ENCODE measurements at places on chromosomes 5 and 9.

- DNase-seq, result peak; percentile 61
Measured at GRCh38 chr5:160105686-160106360, 13.4 kb downstream of the PWWP2A start.

DNA sequence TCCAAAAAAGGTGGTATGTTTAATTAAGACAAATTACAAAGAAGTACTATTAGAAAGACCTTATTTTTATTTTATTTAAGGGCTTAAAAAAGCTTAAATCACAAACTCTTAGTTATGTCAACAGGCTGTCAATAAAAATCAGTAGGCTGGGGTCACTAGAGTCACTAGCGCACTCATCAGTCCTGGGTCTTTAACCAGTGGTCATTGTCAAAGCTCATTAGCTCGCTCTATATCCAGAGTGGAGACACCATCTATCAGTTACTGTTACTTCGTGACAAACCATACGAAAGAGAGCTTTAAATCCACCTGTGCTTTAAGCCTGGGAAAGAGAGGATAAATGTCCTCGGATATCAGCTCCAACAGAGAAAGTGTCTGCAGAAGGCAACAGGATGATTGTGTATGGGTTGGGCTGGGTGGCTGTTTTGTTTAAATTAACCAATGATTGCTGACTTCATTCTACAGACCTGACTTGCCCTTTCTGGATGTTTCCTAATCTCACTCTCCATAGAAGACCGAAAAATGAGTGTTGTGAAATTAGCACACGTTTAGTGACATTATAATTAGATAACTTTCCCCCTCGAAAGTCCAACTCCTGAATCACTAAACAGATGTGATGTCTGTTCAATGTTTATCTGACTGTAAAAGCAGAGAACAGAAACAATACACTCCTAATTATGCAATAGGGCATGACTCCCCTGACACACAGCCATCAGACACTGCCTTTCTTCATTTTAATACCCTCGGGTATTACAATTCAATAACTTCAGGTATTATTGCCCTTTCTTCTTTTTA lies 123.6 kb upstream of the TNPO1 start:
- DNase-seq, result no peak

DNA sequence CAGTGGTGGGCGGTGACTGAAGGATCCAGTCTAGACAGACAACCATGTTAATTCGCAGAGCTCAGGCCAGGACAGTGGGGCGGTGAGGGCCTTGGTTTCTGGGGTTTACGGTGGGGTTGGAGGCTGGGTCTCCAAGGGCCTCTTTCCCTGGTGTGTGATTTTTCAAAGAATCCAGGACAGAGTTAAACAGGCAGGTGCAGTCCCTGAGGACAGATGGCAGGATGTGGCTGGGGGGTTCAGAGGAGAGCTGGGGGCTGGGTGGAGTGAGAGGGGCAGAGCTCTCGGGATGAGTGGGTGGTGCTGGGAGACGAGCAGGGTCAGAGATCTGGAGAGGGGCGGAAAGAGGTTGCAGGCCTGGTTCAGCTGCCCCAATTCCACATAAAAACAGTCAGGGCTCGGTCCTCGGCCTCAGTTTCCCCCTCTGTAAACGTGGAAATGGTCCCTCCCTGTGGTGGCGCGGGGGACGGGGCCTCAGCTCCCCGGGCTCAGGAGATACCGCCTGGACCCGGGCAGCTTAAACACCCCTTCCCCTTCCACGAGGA lies 145.9 kb downstream of the GAPVD1 start:
- no peak for DNase-seq

- no peak for DNase-seq
Measured at GRCh38 chr9:116646661-116647514, 40.2 kb upstream of the TRIM32 start.

DNA sequence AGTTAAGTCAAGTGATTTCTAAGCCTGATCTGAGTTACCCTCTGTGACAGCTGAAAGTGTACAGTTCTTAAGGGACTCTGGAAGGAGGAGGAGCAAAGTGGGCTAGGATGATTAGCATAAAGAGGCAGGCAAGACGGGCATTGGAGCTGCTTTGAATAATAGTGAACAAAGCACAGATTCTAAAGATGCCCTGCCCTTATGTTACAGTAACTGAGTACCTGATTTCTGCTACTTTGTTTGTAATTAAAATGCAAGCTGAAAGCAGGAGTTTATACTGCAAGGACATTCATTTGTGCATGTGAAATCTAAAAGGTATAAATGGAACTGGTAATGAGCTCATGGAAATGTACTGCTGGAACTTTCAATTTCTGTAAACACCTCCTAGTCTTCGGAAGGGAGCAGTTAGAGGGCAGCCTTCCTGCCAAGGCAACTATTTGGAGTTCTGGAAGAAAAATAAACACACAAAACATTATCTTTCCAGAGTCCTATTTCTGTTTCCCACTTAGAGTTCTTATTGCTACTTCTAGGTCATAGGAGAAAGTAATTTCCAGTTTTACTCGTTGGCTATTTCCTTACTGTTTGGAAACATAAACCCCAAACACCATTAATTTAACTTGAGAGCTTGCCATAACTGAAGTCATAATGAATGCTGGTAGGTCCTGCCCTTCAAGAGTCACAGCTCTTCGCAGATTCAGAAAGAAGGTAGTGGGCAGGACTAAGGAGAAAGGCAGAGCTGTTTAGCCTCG lies at the start of gene RANBP3L:
Gene RANBP3L, minus strand, starts transcription at position 45 of the 746 bp plus-strand sequence. CDS start 486 bp downstream, outside the sequence.
- no peak for DNase-seq

GRCh38 chr5:65883461-65883860 lies 42.9 kb upstream of the ERBIN start:
- no peak for DNase-seq

- DNase-seq, result peak; percentile 58
Measured at GRCh38 chr9:89555451-89556375, 49.1 kb upstream of the GADD45G start.

GRCh38 chr5:159097784-159098602 lies 1.7 kb downstream of the EBF1 start:
- no peak for DNase-seq

- no peak for DNase-seq
Measured at GRCh38 chr9:116608064-116608463, 79.0 kb upstream of the TRIM32 start.

DNA sequence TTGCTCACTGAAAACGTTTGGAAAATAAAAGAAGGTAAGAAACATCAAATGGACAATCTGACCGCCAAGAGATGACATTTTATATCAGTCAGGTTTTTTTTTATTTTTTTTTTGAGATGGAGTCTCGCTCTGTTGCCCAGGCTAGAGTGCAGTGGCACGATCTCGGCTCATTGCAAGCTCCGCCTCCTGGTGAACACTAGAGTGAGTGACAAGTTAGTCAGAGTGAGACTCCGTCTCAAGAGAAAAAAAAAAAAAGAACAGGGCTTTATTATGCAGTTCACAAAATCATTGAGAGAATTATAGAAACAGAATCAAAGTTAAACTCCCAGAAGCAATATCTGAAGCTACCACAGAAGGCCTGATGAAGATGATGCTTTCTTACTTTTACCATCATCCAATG lies 70.1 kb downstream of the DTWD2 start:
- no peak for DNase-seq

GRCh38 chr5:1293416-1294205 lies 1.3 kb downstream of the TERT start:
- DNase-seq, result no peak

DNA sequence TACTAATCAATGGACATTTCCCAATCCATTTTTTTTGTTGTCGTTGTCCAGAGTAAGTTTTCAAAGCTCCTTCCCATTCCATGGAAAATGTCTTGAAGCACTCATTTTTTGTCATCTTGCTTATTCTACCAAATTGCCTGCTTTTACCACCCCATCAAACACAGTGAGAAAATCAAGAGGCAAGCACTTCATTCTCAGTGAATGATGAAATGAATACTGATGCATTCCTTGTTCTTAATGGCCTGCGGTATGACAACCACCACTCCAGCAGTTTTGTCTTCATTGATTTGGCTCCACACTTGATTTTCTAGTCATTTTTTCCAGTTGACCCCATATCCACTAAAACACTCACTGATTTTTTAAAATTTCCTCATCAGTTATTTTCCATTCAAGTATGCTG lies 193.5 kb upstream of the ANKH start:
- DNase-seq, result no peak

DNA sequence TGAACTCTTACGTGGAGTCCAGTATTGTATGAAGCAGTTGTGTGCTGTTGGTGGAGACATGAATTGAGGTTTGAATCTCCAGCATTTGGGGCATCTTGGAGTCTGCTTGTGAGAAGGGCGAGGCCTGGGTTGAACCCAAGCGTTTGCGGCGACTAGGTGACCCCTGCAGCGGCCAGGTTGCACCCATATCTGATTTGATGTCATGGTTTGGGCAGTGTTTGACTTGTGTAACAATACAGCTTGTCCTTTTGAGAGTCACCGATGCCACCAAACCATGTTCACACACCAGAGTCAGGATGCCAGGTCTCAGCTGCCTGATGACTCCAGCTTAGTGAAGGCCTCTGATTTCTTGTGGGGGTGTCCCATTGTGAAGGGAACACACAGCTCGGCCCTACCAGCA lies 2.1 kb downstream of the TRAF2 start:
- no peak for DNase-seq

DNA sequence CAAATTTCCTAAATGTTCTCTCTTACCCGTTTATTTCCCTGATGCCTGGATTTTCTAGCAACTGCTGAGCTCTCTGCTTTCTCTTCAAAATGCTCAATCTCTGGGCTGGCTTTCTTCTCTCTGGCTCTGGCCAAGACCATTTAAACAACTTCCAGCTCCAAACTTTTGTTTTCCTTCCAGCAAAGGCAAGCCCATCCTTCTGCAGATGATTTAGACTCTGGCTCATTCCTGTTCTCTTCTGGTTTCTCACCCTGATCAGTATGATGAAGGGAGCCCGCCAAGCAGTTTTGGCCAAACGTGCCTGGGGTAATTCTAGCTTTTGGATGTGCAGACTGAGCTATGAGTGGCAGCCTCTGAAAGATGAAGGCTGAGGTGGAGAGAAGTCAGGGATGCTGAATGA lies 78.1 kb downstream of the HSPA4 start:
- no peak for DNase-seq

DNA sequence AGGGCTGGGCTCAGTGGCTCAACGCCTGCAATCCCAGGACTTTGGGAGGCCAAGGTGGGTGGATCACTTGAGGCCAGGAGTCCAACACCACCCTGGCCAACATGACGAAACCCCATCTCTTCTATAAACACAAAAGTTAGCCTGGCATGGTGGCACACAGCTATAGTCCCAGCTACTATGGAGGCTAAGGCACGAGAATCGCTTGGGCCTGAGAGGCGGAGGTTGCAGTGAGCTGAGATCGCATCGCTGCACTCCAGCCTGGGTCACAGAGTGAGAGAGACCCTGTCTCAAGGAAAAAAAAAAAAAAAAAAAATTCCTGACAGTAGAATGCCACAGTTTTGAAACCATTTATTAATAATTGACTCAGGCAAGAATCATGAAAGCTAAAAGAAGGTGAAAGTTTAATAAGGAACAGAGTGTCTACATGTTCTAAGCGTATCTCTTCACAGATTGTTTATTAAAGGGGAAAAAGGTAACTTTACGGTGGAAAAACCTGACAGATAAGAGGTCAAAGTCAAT lies 5.7 kb upstream of the PTGR1 start:
- DNase-seq, result no peak

GRCh38 chr5:122565331-122565730 lies 209.5 kb upstream of the SNX2 start:
- no peak for DNase-seq

- no peak for DNase-seq
Measured at GRCh38 chr5:9156282-9156681, 389.6 kb downstream of the SEMA5A start.

DNA sequence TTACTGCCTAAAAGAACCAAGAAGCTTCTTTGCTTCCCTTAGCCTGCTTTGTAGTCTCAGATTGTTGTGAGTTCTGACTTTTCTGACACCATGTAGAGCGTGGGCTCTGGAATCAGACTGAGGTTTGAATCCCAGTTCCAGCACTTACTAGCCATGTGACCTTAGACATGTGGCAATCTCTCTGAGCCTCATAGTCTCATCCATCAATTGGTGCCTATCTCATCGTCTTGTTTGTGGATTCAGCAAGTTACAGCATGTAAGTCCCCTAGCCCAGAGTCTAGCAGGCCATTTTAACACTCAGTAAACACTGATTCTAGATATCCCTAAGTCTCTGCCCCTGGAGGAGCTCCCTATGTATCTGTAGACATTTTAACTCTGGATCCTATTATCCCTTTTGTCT lies 94.7 kb downstream of the ANGPTL2 start:
- no peak for DNase-seq

GRCh38 chr5:87119588-87119987 lies 148.1 kb upstream of the RASA1 start:
- no peak for DNase-seq

DNA sequence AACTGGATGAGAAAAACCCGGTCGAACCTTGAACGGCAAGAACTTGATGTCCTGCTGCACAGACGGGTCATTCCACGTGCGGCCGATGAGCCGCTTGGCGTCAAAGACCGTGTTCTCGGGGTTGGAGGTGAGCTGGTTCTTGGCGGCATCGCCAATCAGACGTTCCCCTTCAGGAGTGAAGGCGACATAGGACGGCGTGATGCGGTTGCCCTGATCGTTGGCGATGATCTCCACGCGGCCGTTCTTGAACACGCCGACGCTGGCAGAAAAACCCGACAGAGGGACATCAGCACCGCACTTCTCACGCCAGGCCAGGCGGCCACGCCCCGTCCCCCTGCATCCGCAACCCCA lies 519 bp downstream of the HSPA5 start:
- DNase-seq, result no peak

- no peak for DNase-seq
Measured at GRCh38 chr5:178121391-178122276, 8.3 kb downstream of the N4BP3 start.

DNA sequence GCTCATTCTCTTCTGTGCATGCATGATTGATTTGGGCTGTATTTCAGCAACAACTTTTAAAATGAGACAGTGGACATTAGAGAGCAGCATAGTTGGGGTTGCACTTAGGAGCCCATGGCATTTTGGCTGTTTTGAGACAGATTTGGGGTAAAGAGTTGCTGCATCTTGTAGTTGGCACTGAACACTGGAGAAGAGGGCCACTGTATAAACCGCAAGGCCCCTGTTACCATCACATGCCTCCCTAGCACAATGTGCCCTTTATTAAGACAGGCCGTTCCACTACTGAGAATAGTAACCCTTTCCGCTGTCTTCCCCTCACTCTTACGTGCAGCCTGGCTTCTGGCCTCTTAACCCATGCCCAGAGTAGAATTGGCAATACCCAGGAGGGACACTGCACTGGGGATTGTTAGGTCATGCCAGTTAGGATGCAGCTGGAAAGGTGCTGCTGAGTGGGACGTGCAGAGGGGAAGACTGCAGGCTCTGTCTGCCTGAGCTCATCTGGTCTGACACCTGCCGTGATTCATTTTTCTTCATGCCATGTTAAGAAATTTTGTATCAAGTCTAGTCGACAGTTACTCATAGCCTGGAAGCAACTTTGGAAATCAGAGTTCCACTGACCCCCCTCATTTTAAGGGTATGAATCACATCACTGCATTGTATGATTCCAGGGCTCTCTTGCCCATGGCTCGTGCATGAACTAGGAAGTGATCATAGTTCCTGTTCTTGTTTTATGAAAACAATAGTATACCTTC lies 146.9 kb upstream of the DMRT1 start:
- DNase-seq, result no peak
